ENCODE measurements at places on chromosomes 7 and 10.

DNA sequence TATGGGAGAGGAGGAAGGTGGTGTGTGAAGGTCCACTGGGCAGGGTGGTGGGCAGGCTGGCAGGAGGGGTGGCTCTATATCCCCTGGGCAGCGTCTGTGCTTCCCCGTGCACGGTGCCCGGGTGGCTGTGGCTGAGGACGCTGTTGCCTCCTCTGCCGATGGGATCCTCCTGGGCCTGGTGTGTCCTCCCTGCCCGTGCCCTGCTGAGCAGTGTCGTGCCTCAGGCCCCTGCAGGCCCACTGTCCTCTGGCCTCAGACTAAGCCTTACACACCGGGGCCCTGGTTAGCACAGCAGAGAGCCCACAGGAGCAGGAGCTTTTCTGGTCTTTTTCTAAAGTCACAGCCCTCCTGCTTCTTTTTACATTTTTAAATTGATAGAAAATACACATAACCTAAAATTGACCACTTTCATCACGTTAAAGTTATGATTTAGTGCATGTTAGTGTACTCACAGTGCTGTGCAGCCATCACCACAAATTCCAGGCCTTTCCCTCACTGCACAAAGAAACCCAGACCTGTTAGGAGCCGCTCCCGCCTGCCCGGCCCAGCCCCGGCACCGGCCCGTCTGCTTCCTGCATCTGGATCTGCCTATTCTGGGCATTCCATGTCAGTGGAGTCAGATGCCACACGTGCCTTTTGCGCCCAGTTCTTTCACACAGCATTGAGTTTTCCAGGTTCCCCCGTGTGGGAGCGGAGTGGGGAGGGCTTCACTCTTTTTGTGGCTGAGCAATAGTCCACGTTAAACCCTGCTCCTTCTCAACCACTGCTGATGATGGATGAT, 19.4 kb downstream of the PFKFB3 start:
- no peak for DNase-seq

DNA sequence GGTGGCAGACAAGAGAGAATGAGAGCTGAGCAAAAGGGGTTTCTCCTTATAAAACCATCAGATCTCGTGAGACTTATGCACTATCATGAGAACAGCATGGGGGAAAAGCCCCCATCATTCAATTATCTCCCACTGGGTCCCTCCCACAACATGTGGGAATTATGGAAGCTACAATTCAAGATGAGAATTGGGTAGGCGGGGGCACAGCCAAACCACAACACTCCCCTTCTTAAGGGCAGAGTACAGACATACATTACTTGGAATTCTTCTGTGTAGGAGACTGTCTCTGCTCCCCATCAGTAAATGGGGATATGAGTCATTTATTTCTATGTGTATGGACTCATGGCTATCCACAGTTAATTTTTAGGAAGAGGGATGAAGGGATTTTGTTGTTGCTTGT, 31.2 kb downstream of the FAM171A1 start:
- no peak for DNase-seq

GRCh38 chr7:74214816-74215630, 5.2 kb downstream of the LAT2 start:
- DNase-seq = no peak

DNA sequence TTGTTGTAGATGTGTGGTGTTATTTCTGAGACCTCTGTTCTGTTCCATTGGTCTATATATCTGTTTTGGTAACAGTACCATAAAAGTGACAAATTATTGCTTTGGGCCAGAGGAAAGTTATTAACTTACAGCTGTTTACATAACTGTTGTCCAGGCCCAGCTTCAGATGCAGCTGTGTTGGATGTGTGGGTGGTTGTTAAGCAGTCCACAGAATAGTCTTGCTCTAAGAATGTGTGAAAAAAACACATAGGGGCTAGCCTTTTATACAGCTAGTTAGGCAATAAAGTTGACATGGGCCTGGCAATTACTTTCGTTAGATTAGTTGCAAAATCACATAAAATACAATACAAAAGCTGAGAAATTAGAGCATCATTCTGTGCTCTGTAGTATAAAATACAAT, 31.9 kb downstream of the DLD start:
- DNase-seq = no peak

DNA sequence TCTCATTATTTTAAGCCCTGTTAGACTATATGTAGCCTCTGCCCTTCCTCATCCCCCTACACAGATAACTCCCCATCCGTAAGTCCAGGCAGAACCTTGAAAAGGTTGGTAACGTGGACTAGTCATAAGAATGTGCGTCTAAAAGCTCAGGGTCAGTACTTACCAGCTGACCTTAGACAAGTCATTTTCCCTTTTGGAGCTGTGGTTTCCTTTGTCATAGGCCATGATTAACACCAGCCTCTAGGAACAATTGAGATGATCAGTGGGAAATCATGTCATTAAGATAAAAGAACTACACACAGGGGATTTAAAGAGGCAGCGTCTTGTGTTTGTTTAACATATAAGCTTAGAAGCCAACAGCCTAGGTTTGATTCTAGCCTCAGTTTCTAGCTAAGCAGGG, 6.9 kb upstream of the UNC5B start:
- no peak for DNase-seq

- DNase-seq = no peak
Observed at GRCh38 chr7:47252675-47253074, 329.2 kb downstream of the TNS3 start.

DNA sequence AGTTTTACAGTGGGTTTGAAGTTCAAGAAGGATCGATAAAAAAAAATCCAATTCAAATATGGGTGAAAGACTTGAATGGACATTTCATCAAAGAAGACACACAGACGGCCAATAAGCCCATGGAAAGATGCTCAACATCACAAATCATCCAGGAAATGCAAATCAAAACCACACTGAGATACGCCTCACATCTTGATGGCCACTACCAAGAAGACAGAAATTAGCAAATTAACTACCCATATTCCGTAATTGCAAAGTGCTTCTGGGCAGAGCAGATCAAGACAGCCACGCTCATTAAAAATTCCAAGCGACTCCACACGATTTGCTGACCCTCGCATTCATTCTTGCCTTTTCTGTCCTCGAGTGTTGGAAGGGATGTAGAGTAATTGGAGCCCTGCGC, 34.1 kb upstream of the PPP2R2D start:
- no peak for DNase-seq

DNA sequence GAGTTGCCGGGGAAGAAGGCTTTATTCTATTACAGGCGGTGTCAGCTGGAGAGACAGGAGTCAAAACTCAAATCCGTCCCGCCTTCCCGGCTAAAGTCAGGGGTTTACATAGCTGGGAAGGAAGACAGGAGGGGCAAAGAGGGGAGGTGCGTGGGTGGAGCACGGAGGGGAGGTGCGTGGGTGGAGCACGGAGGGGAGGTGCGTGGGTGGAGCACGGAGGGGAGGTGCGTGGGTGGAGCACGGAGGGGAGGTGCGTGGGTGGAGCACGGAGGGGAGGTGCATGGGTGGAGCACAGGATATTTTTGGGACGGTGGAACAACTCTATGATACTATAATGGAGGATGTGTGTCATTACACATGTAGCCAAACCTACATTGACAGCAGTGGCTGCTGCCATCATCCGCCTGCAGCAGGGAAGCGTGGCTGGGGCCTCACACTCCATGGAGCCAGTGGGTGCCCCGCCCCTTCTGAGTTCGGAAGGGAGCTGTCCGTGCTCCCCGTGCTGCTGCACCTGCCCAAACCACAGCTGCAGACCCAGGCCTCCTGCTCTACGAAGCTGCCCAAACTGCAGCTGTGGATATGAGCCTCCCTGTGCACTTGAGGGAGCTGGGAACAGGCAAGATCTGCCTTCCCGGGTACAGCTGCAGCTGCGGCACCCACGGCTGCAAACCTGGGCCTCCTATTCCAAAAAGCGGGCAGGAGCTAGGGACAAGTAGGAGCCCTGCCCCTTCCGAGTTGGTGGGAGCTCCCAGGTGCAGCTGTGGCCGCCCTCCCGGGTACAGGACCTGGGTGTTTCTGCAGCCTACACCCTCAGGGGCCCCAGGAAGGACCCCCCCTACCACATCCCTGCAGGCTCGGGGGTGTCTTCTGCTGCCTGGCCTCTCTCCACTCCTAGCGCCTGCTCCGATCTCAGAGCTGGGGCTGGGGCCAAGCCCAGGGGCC, 119.4 kb downstream of the DYNC2I1 start:
- peak; percentile 69 for DNase-seq

- no peak for DNase-seq
Observed at GRCh38 chr7:1844951-1845390, 174.9 kb downstream of the ELFN1 start.

- peak; percentile 58 for DNase-seq
Observed at GRCh38 chr7:105205592-105206237, 183.0 kb downstream of the SRPK2 start.

- DNase-seq = no peak
Observed at GRCh38 chr7:48058990-48059389, 23.6 kb downstream of the C7orf57 start.

GRCh38 chr7:158323741-158324396, 263.8 kb downstream of the PTPRN2 start:
- DNase-seq = no peak

GRCh38 chr10:30190577-30191552, 131.5 kb upstream of the JCAD start:
- no peak for DNase-seq

DNA sequence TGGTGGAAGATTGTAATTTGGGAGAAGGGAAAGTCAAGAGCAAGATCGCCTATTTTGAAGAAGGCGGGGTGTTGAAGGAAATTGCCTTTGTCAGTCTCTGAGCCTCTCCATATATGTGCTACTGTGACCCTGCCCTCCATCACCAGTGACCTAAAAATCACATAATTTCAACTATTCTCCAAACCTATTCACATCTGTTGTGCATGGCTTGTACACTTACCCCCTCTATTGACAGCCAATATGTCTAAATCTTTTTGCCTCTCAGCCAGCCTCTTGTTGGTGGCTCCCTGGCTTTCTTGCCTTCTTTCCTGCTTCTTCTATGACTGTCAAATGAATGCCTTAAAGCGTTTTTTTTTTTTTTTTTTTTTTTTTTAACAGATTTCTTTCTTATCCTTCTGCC, 295.6 kb downstream of the AUTS2 start:
- no peak for DNase-seq

DNA sequence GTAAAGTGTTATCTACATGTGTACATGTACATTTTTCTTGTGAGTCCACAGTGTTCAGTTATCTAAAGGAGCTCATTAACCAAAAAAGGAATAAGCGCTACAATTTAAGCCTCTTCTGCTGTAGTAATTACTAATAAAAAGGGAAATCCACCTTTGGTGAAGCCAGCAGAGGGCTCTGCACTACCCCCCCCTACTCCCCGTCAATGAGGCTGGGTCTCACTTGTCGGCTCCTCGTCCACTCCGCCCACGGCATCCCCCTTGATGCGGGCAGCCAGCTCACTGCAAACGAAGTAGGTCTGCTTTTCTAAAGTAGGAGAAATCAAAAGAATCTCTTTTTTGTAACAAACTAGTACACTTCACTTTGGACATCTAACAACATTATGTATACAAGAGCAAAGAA, 4.7 kb upstream of the WASHC2A start:
- no peak for DNase-seq
